ENCODE measurements at places on chromosomes 5 and 9.

DNA sequence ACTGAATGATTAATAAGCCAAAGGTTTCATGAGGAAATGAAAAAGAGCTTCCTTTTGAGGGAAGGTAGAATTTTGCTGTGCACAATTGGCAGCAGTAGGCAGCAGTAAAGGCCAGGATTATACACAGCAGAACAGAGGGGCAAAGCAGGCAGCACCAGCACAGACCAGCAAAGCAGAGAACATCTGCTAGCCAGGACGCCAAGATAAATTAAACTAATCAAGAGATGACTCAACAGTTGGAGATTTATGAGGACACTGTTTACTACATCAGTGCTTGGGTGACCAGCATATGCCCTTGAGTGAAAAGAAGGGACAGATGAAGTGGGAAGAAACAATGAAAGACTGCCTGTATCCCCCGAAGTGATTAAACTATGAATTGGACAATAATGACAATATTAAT is 871.4 kb upstream of the CDH10 start:
- DNase-seq: no peak

DNA sequence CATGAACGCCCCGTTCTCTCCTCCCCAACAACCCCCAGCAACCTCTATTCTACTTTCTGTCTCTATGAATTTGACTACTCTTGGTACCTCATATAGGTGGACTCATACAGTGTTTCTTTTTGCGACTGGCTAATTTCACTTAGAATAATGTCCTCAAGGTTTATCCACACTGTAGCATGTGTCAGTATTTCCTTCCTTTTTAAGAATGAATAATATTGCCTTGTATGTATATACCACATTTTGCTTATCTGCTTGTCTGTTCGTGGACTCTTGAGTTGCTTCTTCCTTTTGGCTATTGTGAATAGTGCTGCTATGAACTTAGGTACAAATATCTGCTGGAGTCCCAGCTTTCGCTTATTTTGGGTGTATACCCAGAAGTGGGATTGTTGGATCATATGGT is 42.7 kb downstream of the IQGAP2 start:
- peak; percentile 50 for DNase-seq

DNA sequence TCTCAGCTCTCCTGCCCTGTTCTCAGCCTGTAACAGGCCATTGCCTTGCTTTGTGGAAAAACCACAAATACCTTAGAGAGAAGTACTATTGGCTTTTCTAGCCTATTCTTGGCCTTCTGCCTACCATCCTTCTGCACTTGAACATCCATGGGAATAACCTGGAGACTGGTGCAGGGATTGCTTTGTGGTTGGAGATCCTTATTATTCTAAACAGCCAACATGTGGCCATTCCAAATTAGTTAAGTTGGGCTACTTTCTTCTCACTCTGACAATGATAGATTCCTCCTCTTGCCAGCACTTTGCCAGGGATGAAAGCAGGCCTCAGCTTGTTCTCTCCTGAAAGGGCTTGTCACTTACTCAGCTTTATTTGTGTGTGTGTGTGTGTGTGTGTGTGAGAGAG is 240.4 kb downstream of the GLIS3 start:
- DNase-seq: no peak

DNA sequence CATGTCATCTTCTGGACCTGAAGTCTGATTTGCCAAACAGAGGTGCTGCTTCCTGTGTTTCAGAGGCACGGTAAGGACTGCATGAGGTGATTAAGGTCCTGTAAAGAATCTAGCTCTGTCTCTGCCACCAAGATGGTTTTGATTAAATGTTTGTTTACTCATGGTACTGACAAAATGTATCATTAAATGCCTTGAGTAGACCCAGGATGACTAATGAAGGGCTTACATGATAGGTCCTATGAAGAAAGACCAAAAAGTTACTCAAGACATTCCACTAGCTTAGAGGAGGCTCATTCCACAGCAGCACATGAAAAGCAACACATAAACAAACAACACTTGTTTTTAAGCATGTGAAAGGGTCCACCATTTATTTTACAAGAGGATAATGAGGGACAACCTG is 100.9 kb downstream of the BOD1 start:
- DNase-seq: no peak

GRCh38 chr5:66793049-66793448 is 196.9 kb downstream of the MAST4 start:
- no peak for DNase-seq

DNA sequence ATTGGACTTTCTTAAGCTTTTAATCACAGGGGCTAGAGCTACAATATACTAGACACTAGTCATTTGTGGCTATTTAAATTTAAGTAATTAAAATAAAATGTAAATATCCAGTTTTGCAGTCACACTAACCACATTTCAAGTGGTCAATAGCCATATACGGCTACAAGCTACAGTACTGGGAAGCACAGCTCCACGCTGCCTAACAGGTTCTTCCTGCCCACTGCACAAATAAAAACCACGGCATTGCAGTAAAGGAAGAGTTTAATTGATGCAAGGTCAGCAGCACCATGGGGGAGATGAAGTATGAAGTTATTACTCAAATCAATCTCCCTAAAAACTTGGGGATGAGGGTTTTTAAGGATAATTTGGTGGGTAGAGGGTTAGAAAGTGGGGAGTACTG is 134.1 kb downstream of the LURAP1L start:
- DNase-seq: no peak

- no peak for DNase-seq
Observed at GRCh38 chr9:94173632-94174031, 85.5 kb upstream of the ZNF169 start.

DNA sequence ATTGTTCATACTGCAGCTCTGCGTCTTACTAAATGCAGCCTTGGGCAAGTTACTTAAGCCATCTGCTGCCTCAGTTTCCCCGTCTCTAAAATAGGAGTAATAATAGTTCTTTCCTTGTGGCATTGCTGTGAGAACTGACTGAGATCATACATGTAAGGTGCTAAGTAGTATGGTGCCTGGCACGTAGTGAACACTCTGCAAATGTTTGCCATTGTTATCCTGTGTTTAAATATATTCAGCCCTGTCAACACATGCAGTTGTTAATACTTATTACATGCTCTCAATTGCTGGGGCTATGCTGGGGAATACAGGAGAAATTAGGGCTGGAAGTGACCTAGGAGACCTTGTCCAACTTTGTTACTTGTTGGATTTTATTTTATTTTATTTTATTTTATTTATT is 105.2 kb upstream of the RAI14 start:
- no peak for DNase-seq

DNA sequence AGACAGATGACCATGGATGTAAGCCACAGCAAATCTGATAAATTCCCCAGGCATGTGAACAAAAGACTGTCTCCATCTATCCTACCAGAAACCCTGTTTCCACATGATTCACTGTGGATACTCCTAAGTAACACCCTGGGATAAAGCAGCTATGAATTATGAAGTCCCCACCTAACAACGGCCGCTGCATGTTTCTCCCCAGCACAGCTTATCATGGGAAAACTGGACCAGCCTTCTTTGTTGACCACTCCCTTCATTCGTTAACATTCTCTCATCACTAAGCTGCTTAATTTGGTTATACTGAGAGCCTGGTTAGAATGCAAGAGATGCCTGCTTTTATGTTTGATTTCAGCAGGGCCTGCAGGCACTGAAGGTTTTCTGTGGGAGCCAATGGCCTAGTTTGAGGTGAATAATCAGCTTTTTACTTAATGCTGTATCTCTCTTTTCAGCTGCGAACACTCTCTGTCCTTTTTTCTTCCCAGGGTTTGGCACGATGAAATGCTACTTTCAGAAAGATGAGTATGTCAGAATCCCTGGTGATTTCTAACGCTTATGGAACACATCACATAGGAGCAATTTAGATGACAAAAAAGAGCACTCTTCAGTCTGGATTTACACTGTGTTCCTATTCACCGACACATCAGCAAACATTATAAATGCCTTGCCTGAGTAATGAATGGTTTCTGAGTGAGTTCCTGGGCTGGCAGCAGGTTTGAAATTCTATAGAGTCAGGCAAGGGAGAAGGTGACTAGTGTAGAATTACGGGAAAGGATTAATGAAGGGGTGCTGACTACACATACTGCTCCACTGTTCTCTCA is 318.4 kb upstream of the ZNF608 start:
- no peak for DNase-seq

DNA sequence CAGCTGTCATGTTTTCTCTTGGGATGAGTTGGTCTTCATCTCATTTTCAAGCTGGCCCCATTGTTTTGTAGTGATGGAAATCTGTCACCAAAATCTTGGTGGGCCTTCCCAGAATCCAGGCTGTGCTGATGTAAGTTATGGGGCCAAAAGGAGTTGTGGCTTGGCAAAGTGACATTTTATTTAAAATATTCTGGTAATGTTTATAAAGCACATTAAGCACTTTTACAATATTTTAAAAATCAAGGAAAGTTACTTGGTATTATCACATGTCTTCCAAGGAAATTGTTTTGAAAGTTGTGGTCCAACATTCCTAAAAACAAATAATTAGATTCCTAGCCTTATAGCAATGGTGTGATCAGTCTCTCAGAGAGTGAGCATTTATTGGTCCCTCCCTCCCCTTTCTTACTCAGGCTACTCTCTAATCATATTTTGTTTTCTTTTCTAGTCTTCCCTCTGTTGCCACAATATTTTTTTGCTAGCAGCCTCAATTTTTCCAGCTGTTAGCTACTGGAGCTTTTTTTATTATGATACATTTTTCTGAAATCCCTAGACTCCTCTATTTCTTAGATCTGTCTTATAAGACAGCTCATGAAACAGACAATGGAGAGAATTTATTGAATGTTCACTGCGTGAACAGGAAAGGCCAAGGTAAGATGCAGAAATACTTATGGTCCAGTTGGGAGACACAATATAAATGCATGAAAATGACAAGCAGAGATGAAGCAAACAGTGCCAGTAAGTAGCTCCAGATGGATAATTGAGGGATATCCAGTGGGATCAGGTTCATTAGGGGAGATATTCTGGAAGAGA is 408.1 kb upstream of the ZNF608 start:
- no peak for DNase-seq

- DNase-seq: no peak
Observed at GRCh38 chr5:25570067-25570583, 925.3 kb upstream of the CDH10 start.

- DNase-seq: no peak
Observed at GRCh38 chr5:158754018-158754514, 345.6 kb downstream of the EBF1 start.

- DNase-seq: no peak
Observed at GRCh38 chr9:128068386-128069205, 564 bp downstream of the SLC25A25 start.

- no peak for DNase-seq
Observed at GRCh38 chr9:79087133-79087532, 484.6 kb upstream of the TLE4 start.

DNA sequence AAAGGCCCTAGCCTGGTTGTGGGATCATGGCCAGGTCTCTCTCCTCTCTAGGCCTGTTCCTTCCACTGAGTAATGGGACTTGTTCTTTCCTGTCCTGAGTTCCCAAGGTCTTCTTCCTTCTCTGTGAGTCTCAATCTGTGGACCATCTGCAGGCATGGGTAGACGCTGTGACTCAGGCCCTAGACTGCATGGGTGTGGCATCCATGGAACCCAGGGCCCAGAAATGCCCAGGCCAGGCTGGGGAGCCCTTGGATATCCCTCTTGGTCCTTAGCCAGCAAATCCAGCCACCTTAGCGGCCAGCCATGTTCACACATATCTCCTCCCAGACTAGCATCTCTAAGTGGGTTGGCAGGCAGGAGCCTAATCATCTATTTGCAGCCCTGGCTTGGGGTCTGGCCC is 2.3 kb upstream of the ACSL6 start:
- no peak for DNase-seq

- DNase-seq: no peak
Observed at GRCh38 chr5:449151-449550, 6.2 kb downstream of the EXOC3 start.

DNA sequence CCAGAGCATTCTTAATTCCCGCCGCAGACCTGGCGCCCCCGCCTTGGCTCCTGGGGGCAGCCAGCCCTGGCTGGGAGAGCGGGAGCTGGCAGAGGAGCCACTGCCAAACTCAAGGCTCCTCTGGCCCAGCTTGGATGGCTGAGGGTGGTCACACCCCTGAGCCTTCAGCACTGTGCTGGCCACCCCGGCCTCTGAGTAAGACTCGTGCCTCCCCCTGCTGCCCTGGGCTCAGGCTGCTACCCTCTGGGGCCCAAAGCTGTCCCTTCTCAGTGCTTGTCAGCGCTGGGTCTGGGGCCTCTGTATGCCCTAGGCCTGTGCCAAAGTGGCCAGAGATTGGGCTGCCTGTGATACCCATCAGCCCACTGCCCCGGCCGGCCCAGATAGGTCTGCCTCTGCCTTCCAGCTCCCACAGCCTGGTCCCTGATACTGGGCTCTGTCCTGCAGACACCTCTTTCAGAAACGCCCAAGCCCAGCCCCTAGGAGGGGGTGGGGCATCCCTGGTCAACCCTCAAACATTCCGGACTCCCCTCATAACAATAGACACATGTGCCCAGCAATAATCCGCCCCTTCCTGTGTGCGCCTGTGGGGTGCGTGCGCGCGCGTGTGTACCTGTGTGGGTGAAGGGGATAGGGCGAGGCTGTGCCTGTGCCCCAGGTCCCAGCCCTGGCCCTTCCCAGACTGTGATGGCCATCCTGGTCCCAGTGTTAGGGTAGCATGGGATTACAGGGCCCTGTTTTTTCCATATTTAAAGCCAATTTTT is 4.4 kb upstream of the PRR7 start:
- DNase-seq: no peak

GRCh38 chr9:126056312-126057021 is 270.2 kb upstream of the MVB12B start:
- DNase-seq: no peak

GRCh38 chr9:30943446-30944224 is 1440.8 kb upstream of the ACO1 start:
- no peak for DNase-seq

DNA sequence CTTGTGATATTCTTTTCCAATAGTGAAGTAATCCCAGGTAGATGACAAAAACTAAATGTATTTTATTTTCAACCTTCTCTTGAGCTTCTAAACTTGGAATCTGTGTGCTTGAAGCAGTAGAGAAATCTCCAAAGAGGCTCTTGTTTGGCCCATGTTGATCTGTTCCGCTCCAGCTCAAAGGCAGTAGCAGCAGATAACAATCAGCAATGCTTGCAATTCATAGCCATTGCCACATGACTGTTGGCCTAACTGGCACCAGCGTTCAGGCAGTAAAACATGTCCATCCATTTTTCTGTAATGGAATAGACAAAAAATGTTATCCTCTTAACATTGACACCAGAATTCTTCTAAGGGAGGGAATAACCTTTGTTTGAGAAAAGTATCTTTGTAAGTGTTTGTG is 270.7 kb upstream of the MSX2 start:
- DNase-seq: no peak

DNA sequence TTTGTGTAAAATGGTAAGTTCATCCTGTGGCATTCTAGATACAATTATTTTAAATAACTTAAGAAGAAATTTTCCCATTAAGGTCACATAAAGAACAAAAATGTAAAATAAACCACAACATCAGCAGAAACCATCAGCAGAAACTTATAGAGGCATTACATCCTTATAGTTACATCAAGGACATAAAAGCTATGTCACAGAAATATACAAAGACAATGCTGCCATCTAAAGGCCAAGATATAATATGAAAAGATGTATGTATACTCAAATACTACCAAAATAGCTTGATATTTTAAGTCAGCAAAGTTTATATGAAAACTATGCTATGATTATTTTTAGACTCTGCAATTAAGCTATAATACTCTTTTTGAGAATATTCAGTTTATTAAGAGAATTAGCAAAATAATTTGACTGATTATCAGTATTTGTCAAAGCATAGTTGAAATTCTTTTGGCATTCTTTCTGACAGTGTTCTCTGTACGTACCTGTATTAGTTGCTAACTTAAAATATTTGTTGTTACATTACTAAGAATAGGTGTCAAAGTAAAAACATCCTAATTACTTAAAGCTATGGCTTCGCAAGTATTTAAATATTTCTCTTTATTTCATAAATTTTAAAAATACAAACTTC is 36.2 kb downstream of the FBXL17 start:
- no peak for DNase-seq
